ENCODE measurements at places on chromosomes 12 and 14.
A peak's percentile ranks its signal among the peaks of the same experiment; 100 is the strongest.

DNA sequence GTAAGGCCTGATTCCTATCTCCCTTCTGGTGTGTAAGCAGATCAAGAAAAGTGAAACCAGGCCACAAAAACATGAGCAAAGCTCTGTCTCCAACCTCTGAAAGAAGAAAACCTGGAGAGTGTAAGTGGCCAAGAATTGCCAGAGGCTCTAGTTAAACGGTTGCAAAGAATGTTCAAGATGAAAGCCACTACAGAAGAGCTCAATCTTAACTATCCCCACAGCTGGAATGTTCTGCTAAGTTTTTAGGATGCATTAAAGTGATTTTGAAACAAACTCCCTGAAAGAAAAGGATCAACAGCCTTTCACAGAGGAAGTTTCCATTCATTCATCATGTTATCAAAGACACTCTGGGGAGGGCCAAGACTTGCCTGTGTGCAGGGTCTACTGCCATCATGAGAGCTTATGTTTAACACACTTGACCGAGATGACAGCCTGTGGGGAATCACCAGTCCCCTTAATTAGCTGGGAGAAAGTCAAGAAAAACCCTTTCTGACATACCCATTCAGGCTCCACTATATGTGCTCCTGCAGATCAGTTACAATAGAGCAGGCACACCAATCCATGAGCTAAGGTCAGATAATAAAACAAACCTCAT is 128.0 kb upstream of the OVCH1 start:
- DNase-seq: no peak

DNA sequence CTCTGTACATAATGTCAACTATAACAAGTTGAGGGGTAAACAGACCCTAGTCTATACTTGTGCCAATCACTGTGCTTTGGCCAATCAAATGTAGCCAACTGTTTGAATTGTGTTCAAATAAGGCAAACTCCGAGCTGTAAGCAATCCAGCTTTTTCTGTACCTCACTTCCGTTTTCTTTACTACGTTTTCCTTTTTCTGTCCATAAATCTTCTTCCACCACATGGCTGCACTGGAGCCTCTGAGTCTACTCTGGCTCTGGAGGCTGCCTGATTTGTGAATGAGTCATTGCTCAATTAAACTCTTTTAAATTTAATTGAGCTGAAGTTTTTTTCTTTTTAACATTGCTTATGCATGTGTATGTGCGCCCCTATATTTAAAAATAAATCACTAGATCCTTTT is 29.7 kb downstream of the CLEC1A start:
- peak; percentile 8 for DNase-seq

DNA sequence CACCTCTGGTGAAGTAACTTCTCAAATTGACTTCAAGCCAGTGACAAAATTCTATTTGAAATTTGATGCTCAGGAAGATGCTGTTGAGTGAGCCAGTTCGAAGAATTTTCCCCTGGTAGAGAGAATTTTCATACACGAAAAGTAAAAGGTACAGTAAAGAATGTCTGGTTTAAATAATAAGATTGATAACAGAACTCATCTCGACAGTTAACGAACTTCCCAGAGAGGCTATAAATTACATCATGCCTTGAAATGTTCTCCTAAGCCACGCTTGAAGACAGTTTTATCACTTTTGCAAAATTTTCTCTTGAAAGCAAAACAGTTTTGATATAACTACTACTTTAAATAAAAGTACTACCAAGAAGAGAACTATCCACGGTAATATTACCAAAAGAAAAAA is 14.4 kb upstream of the OR11G2 start:
- DNase-seq: no peak

DNA sequence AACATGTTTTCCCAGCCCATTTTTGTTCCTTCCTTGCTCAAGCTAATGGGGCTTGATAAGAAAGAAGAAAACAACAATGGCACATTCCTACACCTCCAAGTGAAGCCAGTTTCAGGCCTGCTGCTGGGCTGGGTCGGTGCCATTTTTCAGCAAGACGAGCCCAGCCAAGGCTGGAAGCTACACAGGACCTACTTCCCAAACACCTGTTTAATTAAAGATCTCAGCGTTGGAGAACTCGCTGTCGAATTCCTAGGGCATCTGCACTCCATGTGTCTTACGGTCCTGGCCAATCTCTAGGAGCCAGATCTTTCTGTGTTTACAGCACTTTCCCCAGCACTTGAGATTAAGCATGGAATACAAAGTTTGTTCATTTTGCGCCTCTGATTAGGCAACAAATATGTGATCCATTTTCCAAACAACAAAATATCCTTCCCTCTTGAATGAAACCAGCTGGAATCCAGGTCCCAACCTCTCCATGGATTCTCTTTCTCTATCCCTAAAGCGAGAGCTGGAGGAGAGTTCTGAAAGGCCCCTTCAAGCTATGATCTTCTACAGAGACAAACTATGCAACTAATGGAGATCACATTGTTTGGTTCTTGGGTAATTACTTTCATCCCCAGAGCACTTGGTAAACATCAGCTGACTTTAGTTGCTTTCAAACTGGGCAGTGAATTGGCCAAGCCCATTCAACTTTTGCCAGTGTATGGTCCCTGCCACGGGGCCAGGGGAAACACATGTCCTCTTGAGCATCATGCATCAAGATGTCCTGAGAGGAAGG is 34.3 kb upstream of the TC2N start:
- no peak for DNase-seq

DNA sequence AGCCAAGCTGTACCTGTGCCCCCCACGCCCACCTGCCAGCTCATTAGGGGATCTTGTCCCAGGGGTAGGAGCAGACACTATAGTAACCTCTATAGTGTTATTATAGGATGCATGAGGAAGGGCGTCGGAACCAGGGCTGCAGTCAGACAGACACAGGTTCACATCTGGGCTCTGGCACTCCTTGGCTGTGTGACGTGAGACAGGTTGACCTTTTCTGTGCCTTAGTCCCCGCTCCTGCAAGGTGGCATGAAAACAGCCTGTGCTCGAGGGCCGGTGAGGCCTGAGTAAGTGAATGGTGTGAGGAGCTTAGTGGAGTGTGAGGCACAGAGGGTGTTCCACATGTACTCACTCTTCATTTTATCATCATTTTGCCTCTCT is 19.0 kb downstream of the ASB2 start:
- DNase-seq: no peak

GRCh38 chr12:92300777-92301176 is 155.1 kb upstream of the BTG1 start:
- no peak for DNase-seq

DNA sequence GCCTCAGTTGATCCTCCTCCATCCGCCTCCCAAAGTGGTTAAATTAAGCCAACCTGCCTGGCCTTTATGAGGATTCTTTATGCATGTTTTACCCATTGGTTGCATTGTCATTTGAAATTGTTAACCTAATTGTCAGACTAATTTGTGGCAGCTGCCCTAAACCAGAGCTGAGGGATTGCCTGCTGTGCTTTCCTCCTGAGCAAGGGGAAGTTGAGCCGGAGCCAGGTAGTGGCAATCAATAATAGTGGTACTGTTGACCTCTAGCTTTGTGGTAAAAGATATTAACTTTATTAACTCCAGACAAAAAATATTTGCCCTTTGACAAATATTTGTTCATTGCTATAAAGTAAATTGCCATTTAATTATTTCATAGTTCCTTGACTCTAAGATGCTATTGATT is 5.6 kb upstream of the HEBP1 start:
- DNase-seq: no peak

- no peak for DNase-seq
These were observed 2.9 kb upstream of the AQP6 start for GRCh38 chr12:49969651-49970429.

DNA sequence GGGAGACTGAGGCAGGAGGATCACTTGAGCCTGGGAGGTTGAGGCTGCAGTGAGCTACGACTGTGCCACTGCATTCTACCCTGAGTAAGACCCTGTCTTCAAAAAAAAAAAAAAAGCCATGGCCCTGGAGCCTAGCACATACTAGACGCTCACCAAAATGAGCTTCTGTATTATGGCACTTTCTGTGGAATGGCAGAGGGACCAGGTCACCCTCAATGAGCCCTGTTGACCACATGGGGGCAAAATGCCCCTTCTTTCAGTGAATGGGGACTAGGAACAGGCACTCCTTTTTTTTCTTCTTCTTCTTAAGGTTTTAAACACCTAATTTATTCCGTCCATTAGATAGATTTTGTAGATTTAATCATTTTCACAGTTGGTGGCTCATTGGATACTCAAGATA is 50.5 kb downstream of the FAM222A start:
- DNase-seq: no peak

GRCh38 chr14:31300296-31300695 is 92.7 kb upstream of the HECTD1 start:
- DNase-seq: no peak

GRCh38 chr12:55726971-55727370 is 1.8 kb downstream of the CD63 start:
- DNase-seq: no peak

DNA sequence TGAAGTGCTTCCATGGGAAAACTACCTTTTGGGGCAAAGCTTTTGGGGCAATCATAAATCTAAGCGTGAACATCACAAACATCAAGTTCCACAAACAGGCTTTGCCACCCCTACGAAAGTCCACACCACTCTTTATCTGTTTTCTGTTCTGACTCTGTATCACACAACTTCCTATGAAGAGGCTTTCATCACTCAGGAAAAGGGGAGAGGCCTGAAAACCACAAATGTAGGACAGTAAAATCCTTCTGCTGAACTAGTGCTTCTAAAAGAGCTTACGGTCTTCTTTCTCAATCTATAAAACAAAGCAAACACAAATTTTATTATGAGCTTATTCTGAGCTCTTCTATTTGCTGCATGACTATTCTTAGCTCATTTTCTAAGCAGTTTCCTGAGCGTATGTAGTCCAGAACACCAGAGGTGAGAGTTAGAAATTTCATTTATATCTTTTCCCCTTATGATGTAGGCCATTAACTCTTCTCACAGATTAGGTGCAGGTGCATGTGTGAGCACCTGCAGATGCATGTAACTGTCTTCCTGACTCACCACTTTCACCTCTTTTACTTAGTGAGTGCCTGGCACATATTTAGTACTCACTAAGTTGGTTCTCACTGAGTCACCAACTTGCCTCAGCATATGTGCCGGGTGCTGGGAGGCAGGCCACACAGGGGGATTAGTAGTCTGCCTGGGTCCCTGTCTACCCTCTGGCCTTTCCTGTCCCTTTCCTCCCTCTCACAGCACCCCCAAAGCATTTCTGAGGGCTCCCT is 32.9 kb upstream of the SYCP3 start:
- no peak for DNase-seq

DNA sequence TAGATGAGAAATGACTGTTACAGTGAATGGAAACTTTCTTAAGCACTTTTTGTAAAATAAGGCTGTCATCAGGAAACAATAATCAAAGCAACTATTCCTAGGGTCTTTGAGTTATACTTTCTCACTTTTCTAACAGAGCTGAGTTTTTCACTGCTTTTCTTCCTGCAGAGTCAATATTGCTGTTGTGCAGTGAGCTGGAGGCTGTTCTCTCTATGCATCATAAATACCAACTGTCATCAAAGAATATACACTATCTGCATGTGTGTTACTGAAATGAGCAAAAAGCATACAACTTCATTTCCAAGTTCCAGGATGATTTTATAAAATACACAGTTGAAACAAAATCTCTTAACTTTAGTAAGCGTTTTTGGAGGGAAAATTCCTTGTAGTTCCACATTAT is 110.4 kb upstream of the CPSF6 start:
- no peak for DNase-seq

GRCh38 chr12:131457331-131458047 is 253.4 kb upstream of the SFSWAP start:
- DNase-seq: no peak

GRCh38 chr12:44852483-44852882 is 23.6 kb downstream of the NELL2 start:
- DNase-seq: no peak

DNA sequence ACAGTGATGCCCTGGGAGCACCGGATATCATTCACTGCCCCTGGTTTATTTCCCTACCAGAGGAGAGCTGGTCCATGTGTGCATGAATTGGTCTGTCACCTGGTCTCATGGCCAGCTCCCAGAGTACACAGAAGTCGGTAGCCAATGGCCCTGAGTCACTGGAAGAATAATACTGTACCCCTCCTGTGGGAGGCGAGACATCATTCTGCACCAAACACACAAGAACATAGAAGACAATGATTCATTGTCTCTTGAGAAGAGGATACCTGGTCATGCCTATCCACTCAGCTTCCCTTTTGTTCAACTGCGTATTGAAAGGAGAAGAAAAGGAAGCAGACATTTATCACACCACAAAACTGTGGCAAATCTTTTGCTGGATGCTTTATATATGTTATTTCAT is 216.2 kb downstream of the DPF3 start:
- peak; percentile 39 for DNase-seq

- DNase-seq: no peak
These were observed 1.8 kb upstream of the TESC start for GRCh38 chr12:117100851-117101673.

DNA sequence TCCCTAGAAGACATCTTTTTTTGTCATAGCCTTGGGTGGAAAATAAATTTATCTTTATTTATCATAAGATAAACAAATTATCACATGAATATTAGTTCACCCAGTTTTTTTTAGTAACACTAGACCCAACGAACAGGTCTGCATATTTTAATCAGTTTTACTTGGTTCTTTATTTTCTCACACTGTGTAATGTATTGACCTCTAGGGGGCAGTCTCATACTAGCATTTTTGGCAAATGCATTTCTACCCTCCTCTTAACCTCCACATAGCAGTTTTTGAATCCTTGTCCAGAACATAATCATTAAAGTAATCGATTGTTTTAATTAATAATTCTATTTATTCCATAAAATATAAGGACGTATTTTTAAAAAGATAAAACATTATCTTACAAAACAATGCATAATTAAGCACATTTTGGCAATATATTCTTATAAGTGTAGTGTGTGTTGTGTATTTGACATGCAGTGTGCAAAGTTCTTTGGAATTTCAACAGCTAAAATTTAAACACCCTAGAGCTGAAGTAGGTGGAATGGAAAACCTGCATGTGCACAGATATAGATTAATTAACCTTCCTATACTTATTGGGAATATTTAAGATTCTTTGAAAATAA is 31.6 kb upstream of the PTPRQ start:
- DNase-seq: peak; percentile 69

DNA sequence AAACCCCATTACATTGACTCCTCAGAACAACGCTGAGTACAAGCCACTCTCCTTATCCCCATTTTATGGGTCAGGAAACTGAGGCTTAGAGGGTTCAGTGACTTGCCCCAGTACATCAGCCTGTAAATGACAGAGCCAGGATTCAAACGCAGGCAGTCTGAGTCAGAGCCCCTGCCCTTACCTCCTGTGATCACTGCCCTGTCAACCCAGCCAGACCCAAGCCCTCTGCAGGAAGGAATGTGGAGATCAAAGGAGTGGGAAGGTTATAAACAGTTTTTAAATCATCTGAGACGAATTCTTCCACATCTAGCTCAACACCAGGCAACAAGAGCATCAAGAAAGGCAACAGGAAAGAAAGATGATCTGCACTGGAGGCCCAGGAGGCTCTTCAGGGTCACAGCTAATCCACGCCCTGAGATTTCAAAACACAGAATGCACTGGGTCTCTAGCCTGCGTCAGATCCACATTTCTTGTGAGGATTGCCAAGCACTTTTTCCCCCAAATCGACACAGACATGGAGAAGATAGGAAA is 38.5 kb downstream of the SPTB start:
- peak; percentile 59 for DNase-seq

- peak; percentile 18 for DNase-seq
These were observed 81.0 kb downstream of the CCDC92 start for GRCh38 chr12:123891516-123892179.

Measured in LHCN-M2 (cell line).